ENCODE measurements at places on chromosomes 16 and 17. TPM values are rescaled to one million over a fixed set of nuclear protein-coding genes. Genes with fewer than 3 reads are reported as not detected.

DNA sequence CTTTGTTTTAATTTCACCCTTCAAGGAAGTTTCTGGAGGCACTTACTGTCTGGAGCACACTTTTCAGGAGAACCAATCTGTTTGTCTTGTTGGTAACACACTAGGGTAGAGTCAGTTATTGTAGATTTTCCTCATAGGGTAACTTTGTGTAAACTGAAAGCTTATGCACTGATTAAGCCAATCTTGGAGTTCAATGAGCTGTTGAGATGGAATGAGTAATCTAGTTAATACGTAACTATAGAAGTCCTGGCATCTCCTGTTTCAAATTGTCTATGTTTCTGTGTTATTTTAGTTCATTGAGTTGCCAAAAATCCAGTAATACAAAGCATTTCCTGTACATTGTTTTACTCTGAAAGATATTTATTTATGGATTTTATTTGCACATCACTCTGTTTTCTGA lies 111.6 kb upstream of the HAS3 start:
- DNase-seq, result no peak

- peak; percentile 15 for DNase-seq
Measured at GRCh38 chr16:5490499-5490898, 392.9 kb upstream of the EEF2KMT start.

Gene SLC2A4
- total RNA-seq, result 2.5 TPM

DNA sequence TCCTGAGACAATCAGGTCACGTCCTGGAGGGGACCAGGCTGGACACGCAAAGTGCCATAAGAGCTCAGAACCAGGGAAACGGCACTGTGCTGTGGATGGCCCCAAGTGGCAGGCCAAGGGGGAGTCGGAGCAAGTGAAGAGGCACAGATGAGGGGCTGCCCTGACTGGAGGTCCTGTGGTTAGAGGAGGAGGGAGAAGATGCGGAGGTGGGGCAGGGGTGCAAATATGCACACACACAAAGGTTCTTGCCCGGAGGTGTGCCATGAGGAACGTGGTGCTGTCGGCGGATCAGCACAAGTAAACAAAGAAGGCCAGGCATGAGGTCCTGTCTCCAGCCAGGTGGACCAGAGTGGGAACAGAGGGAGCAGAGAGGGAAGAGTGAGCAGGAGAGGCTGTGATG lies 23.5 kb downstream of the VAC14 start:
- no peak for DNase-seq

DNA sequence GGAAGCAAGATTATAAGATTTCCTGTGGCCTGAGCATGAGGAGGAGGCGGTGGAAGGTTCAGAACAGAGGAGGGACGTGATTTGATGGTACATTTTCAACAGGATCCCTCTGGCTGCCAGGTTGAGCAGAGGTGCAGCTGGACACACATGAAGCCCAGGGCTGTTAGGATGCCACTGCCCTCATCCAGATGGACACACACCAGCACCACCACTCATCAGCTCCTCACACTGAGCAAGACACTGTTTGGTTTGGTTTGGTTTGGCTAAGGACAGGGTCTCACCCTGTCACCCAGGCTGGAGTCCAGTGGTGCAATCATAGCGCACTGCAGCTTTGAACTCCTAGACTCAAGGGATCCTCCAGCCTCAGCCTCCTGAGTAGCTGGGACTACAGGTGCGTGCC lies 402.6 kb upstream of the C16orf82 start:
- DNase-seq, result no peak

- DNase-seq, result no peak
Measured at GRCh38 chr16:74903120-74903519, 81.8 kb downstream of the WDR59 start.

GRCh38 chr17:50426814-50427787 lies 1.1 kb downstream of the ACSF2 start:
- DNase-seq, result peak; percentile 69

GRCh38 chr16:7534749-7535148 lies 202.1 kb downstream of the RBFOX1 start:
- DNase-seq, result no peak

Gene TMEM219
- total RNA-seq, result 75.5 TPM

GRCh38 chr17:19342611-19343255 lies 19.8 kb downstream of the B9D1 start:
- DNase-seq, result no peak

GRCh38 chr17:17539591-17539990 lies 43.4 kb upstream of the RASD1 start:
- no peak for DNase-seq

Gene ABCC12
- not detected for total RNA-seq

Gene CCL3
- total RNA-seq, result 0.98 TPM

DNA sequence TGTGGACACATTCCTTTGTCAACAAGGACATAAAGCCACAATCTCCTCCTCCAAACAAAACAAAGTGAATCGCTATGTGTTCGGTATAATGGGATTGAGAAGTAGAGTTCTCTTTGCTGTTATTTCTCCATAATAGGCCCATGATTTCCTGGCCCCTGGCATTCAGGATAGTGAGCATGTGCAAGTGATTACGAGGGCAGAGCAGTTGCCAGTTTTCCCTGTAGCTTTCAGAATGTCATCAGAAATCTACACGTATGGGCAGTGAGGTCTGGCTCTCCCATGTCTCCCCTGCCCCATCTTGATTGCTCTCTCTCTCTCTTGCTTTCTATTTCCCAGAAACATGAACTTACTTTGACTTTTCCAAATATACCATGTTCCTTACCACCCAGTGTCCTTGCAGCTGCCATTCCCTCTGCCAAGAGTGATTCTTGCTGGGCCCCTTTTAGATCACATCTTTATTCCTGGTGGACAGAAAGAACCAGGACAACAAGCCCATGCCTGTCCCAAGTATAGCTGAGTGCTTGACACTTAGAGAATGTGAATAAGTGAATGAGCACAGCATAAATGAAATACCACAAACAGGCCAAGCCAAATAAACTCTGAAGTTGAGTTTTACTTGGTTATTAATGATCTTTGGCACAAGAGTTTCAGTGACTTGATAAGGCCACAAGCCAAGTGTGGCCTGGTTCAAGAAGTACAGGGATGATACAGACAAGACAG lies 273.1 kb downstream of the CDH13 start:
- DNase-seq, result no peak

GRCh38 chr17:4032738-4033137 lies 68.5 kb upstream of the ATP2A3 start:
- no peak for DNase-seq

Gene CPHXL2
- total RNA-seq, result not detected

Gene SLC5A11
- total RNA-seq, result 0.47 TPM

DNA sequence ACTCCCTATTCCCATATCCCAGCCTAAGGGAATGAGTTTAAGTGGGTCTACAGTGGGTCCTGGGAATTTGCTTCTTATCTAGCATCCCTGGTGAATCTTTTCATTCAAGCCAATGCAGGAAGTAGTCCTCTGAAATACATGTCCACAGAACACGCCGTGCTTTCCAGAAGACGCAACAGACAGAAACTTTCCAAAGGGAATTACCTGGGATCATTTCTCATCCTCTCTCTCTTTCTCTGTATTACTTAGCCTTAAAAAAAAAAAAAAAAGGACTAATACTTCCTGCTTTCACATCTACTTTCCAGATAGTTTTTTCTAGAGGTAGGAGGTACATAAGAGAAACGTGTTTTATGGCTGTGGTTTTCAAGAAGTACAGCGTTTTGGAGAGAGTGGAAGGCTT lies 499.0 kb downstream of the MAF start:
- no peak for DNase-seq

Gene TNFRSF17
- not detected for total RNA-seq

DNA sequence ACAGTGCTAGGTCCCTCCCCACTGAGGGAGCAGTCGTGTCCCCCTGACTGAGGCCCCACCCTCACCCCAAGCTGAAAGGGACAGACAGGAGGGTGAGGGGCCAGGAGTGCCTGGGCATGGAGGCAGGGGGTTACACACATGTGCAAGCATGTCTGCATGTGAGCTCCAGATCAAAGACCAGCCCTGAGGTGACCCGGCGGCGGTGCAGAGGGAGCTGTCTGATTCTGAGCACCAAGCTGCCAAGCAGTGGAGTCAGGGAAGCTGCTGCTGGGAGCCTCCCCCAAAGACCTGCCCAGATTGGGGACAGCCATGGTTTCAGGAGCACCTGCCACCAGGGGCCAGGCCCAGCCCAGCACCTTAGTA lies 5.5 kb downstream of the DLX3 start:
- no peak for DNase-seq

Gene CLEC19A
- not detected for total RNA-seq

Gene CLEC18A
- total RNA-seq, result 1.0 TPM

Gene KRTAP3-1
- not detected for total RNA-seq

Gene AGRP
- total RNA-seq, result not detected

DNA sequence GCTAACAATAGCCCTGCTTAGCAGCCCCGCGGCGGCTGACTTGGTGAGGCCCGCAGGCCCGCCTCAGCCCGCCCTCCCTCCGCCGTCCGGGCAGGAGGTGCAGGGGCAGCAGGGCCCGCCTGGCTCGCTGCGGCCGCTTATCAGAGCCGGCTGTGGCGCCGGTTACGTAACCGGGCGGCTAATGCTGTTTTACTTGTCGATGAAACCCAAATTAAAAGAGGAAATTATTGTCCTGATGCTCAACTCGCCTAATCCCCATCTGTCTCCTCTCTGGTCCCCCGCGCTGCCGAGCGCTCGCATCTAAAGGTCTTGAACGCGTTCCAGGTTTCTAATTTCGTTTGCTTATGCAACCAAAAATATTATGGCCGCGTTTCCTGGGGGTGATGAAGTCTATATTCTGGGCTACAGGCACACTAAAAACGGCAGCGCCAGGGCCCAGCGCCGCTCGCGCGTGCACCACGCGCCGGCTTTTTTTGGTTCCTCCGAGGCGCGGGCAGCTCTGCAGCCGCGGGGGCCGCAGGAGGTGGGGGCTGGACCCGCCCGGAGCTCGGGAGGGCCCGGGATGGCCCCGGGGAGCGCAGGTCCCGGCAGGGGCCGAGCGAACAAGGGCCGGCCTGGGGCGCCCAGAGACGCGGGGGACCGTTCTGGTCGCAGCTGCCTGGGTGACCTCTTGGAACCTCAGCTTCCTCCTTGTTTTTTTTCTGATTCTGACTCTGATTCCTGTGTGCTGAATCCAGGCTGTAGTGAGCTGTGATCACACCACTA lies 65.2 kb upstream of the TOB1 start:
- DNase-seq, result no peak

DNA sequence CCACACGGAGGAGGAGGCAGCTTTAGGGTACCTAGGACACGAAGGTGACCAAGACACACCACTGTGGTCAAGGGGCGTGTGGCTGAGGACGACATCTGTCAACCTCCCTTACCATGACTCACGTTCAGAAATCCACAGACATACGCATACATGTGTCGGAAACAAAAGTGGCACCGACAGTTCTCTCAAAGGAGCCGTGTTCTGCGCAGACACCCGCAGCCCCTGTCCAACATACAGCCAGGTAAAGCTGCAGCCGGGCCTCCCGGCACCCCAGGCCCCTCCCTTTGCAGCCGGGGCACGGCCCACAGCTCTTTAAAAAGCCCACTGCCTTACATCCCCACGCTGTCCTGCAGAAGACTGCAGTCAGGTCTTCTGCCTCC lies 40.5 kb upstream of the KLHDC4 start:
- DNase-seq, result peak; percentile 16

GRCh38 chr17:17555906-17556305 lies 35.6 kb downstream of the PEMT start:
- no peak for DNase-seq

Gene HOXB2
- 2.0 TPM for total RNA-seq

GRCh38 chr16:56558024-56558747 lies 6.7 kb upstream of the MT4 start:
- DNase-seq, result no peak

DNA sequence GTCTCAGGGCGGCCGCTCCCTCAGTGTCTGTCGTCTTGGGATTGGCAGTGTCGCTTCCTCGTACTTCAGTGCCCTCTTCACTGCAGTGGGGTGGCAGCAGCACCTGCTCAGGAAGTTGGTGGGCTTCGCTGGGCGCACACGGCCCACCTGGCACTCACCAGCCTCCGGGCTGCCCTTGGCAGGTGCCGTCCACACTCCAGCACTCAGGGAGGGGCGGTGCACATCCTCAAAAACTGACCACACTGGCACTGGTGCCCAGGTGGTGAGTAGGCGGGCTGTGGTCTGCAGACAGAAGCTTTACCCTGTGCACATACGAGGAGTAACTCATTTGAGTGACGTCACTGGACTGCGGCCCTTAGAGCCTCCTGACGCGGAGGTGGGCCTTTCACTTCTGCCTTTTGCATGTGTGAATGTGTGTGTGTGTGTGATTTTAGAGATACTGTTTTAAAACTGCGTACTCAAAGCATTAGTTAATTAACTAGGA lies 94.6 kb downstream of the BANP start:
- DNase-seq, result no peak

GRCh38 chr16:30947859-30948666 lies 805 bp upstream of the ORAI3 start:
- peak; percentile 92 for DNase-seq

GRCh38 chr17:43445009-43445589 lies 38.7 kb upstream of the DHX8 start:
- DNase-seq, result no peak

DNA sequence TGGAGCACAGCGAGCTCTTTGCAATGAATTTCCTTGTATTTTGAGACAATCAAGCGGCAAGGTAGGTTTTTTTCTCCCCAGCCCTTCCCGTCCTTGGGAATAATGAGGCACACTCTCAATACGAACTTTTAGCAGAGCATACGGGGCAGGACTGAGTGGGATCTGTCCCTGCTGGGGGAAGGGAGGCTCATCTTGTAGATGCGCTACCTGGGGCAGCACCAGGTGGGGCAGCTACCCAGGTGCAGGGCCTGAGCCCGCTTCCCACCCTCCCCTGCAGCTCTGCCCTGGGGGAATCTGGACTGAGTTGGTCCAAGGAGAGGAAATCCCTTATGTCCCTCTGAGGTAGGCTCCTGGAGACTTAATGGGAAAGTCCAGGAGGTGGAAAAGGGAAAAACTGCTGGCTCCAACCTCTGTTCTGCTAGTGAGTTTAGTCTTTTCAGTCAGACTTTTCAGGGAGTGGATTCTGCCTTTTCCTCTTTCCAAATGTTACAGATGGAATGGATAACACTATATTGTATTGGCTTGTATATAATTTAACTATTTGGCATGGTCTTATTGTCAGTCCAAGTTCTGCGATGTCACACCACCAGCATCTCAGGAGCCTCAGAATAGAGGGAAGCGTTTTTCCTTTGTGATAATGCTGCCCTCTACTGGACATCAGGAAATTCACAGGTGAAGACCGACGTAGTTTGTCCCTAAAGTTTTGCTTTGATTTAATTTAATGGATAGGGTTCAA lies 9.6 kb upstream of the CES1 start:
- peak; percentile 18 for DNase-seq

DNA sequence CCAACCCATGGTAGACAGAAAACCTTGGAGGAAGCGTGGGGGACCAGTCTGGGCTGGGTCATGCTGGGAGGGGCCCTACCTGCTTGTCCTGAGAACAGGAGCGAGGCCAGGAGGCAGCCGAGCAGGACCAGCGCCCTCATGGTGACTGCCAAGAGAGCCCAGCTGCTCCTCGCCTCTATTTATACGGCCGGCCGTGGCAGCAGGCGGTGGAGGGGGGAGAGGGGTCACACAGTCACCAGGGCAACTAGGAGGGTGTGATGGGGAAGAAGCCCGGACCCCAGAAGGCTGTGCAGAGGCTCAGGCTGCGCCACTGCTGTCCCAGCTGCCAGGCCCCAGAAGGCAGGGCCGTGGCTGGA lies at the start of gene SRL:
TSS of gene SRL (minus strand) at position 153 of the 356 bp plus-strand sequence. CDS start at position 140, 13 bp downstream.
- DNase-seq, result no peak

Gene ARHGDIG
- total RNA-seq, result not detected

All from HCT116 (cell line).